Foreskin keratinocyte (primary cell): ENCODE measurements at places on chromosomes 6 and 20. TPM values are rescaled to one million over a fixed set of nuclear protein-coding genes. Genes with fewer than 3 reads are reported as not detected.

The DZANK1 gene
- 1.8 and 2.0 TPM in 2 replicates for total RNA-seq

The PRDM13 gene
- not detected in 2 replicates for total RNA-seq

The CCN5 gene
- total RNA-seq, result not detected in 2 replicates

The OPN5 gene
- not detected in 2 replicates for total RNA-seq

- no peak for DNase-seq
These were observed 35.2 kb downstream of the PHACTR1 start for GRCh38 chr6:12751694-12752325.

DNA sequence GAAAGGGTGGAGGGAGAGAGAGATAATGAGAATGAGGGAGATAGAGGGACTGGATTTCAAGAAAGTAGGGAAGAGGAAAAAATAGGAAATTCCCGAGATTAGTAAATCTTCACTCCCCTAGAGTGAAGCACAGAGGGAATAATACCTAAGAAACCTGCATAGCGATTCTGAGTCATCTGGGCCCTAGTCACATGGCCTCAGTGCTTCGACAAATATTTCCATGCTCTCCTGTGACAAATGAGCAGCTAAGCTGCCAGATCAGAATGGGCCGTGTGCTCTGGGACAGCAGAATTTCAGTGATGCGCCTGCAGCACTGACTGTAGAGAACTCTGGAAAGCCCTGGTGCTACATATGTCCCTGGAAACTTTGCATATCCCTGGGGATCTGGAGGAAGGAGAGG is 48.6 kb upstream of the GRIK2 start:
- no peak for DNase-seq

- DNase-seq, result no peak
These were observed 750 bp downstream of the MAP7 start for GRCh38 chr6:136549300-136550044.

GRCh38 chr20:58097943-58098342 is 130.5 kb downstream of the ANKRD60 start:
- DNase-seq, result no peak

GRCh38 chr6:164152611-164153010 is 738.1 kb downstream of the QKI start:
- no peak for DNase-seq

- DNase-seq, result no peak
These were observed 242.5 kb downstream of the ADGRG6 start for GRCh38 chr6:142544199-142544838.

DNA sequence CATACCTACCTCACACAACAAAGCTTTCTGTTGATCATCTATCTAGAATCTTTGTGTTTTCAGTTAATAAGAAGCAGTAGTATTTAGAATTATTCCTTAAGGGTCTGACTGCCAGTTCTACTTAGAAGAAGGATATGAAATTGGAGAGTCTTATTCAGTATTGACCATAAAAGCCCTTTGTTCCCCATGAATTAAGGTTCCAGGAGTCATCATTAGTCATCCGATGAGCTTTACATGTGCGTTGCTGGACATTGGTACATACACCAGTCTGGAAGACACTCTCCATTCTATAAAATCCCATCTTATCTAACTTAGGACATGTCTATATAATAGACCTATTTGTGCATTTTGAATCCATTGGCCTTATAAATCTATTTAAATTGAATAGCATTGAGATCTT is 34.4 kb upstream of the RNF217 start:
- peak; percentile 83 for DNase-seq
